Activated naive CD8-positive, alpha-beta T cell treated with anti-CD3 and anti-CD28 coated beads, Interleukin-2, amount 50 U/mL, for 24 hours (primary cell): ENCODE measurements at places on chromosomes 5 and 9.
A peak's percentile ranks its signal among the peaks of the same experiment; 100 is the strongest.

DNA sequence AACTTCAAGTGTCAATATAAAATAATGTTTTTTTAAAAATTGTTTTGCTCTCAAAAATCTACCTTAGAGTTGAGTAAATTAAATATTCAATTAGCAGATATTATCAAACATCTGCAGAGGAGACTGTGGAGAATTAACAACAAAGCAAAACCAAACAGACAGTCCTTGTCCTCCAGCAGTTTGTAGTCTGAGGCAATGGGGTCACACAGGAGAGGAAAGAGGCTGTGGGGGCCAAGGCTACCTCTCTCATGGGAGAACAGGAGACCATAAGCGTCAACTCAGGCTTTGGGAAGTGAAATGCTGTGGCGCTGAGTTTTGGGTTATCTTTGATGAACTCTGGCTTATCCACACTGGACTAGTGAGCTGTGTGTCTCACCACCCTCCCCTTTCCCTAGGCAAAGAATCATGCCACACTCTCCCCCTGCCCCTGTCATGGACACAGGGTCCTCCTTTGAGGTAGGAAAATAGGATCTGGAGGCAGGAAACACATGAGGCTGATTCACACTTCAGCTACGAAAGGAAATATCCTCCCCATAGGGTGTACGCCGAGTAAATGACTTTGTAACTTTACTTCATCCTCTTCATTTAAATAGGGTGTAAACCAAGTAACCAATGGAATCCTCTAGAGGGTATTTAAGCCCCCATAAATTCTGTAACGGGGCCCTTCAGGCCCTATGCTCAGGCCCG is 152.7 kb downstream of the FSTL4 start:
- no peak for DNase-seq

DNA sequence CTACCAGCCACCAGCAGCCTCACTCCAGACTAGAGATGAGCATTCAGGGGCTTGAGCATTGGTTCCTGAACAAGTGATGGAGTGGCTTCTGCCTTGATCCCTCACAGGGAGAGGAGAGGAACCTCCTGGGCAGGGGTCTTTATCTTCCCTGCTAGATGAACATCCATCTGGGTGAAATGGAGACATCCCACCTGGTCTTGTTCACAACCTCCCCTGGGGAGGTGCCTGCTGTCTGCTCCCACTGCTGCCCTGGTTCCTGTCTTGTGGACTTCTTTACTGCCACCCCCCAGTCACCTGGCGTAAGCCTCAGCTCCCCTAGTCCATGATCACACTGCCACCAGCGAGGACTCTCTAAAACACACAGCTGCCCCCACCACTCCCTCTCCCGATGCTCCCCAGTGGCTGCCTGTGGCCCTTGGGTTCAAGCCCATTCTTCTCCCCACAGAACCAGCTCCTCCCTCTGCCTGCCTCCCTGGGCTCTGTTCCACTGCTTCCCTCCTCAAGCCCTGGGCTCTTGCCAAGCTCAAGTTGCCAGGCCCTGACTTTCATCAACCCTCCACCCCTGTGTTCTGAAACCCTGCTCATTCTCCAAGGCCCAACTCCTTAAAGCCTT is 51.5 kb downstream of the COL15A1 start:
- no peak for DNase-seq

GRCh38 chr9:122314165-122314564 is 49.5 kb downstream of the MRRF start:
- no peak for DNase-seq

- no peak for DNase-seq
Measured at GRCh38 chr9:124014956-124015660, 3.5 kb downstream of the LHX2 start.

DNA sequence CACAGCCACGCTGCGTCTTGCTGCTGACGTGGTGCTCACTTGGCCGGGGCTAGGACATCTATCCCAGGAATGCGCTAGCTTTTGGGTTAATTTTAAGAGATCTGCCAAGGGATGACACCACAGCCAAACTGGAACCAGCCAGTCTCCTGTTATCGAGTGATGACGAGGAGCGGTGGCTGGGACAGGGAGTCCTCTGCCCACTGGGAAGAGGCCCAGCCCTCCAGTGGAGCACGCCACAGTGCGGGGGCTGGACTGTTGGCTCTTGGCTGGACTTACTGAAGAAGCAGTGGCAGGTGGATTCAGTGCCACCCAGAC is 55.1 kb upstream of the PHYKPL start:
- DNase-seq: no peak

DNA sequence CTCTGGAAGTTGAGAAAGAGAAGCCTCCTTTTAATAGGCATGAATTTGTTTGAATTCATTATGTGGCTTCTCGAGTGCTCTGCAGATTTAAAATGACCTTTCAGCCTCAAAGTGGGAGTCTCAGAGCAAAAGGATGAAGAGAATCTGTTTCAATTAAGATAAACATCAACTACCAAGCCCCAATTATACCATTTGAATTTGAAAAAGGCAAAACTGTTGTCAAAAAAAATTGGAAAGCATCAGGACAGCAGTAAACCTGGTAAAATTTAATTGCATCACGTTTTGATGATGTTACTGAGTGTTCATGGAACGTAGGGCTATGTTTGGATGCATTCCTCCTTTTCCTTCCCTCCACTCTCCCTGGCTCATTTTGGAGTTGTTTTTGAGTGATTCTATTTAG is 637.2 kb downstream of the PDE4D start:
- DNase-seq: no peak

- DNase-seq: peak; percentile 62
Measured at GRCh38 chr5:141605523-141606277, 13.1 kb downstream of the DIAPH1 start.

DNA sequence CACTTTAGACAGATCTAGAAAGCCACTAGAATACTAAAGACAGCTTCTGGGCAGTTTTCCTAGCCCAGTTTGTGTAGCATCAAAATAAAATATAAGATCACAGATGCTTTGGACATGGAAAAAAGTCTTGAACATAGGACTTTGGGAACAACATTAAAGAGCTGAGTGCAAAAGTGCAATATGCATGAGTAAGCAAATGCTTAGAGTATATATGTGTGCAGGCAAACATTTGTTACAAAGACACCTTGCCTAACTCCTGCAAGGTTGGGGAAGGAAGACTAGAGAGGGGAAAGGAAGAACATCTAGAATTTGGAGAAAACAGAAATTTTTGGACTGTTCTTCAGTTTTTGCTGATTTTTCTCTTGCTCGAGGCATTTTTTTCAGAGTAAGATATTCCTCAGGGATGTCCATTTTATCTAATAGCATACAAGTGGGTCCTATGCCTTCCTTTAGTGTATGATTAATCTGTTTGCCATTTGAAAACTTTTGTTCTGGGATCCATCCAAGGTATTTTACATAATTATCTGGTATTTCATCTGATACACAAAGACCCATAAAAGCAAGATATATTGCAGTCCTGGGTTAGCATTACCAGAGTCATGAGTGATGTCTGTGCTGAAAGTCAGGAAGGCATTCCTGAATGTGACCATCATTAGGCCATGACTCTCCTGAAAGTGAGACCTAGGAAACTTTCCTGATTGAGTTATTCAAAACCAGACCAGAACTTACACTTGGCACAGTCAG is 142.0 kb upstream of the RGMB start:
- no peak for DNase-seq

- no peak for DNase-seq
Measured at GRCh38 chr5:91110686-91111085, 272.4 kb downstream of the ARRDC3 start.

- DNase-seq: no peak
Measured at GRCh38 chr5:173247510-173247909, 12.5 kb upstream of the NKX2-5 start.

- no peak for DNase-seq
Measured at GRCh38 chr5:54717459-54717858, 199.9 kb downstream of the SNX18 start.

GRCh38 chr5:35269006-35269405 is 38.7 kb upstream of the PRLR start:
- no peak for DNase-seq

- no peak for DNase-seq
Measured at GRCh38 chr5:172548311-172548731, 92.7 kb upstream of the NEURL1B start.

GRCh38 chr5:55338810-55339243 is 31.0 kb downstream of the MTREX start:
- DNase-seq: peak; percentile 64

DNA sequence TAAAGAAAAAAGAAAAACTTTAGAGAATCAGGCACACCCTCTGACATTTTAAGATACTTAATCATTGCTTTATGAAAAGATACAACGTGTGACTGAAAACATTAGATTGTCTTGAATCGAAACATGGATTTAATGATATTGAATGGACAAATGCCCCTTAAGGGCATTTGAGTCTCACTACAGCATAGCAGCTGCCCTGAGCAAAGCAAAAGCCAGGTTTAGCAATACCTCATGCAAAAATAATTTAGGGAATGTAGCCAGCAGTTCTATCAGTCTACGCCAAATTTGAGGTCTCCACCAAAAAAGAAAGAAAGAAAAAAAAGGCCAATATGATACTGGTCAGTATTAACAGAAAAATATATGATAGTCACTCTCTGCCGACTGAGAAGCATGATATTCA is 56.6 kb upstream of the LMNB1 start:
- DNase-seq: no peak

GRCh38 chr9:18275313-18275990 is 198.5 kb upstream of the ADAMTSL1 start:
- no peak for DNase-seq

- DNase-seq: no peak
Measured at GRCh38 chr5:150627731-150628545, 12.5 kb upstream of the SYNPO start.

GRCh38 chr9:33623658-33624586 is 99.9 kb downstream of the ANKRD18B start:
- peak; percentile 70 for DNase-seq

- DNase-seq: no peak
Measured at GRCh38 chr9:18594837-18595236, 120.9 kb downstream of the ADAMTSL1 start.

DNA sequence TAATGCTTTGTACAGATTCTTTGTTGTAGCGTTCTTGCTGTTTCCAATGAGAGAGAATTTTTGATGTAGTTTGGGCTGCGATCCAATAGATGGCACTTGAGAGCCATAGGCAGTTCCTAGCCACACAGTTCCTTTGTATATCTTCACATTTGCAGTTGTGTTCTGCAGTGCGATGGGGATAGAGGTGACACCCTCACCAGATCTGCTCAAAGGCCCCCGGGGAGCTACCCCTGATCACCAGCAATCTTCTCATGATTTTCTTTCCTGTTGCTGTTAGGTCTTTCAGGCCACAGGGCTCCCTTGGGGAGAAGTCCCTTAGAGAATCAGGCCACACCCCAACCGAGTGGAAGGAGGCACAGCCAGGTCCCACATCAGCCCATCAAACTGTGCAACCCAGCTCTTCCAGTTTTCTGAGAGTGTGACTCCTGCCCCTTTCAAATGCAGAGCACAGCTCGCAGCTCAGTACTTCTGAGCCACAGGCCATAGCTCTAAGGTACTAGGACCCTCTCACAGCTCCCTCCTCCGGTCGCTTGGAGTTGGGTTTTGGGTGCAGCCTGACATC is 353.7 kb downstream of the SLCO4C1 start:
- DNase-seq: no peak

DNA sequence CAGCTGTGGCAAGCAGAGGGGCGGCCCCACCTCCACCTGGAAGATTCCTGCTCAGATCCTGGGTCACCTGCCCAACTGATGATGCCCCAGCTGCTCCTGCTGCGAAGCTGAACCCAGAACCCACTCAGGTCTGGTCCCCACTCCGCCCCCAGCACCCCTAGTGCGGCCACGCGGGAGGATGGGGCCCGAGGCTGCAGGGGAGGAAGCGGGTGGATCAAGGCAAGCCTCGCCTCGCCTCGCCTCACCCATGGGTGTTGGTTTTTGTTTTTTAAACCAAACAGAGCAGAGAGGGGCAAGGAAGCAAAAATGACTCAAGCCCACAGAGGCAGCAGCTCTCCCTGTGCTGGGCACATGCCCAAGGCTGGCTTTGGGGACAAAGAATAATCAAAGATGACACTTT is 23.2 kb downstream of the ABO start:
- no peak for DNase-seq

DNA sequence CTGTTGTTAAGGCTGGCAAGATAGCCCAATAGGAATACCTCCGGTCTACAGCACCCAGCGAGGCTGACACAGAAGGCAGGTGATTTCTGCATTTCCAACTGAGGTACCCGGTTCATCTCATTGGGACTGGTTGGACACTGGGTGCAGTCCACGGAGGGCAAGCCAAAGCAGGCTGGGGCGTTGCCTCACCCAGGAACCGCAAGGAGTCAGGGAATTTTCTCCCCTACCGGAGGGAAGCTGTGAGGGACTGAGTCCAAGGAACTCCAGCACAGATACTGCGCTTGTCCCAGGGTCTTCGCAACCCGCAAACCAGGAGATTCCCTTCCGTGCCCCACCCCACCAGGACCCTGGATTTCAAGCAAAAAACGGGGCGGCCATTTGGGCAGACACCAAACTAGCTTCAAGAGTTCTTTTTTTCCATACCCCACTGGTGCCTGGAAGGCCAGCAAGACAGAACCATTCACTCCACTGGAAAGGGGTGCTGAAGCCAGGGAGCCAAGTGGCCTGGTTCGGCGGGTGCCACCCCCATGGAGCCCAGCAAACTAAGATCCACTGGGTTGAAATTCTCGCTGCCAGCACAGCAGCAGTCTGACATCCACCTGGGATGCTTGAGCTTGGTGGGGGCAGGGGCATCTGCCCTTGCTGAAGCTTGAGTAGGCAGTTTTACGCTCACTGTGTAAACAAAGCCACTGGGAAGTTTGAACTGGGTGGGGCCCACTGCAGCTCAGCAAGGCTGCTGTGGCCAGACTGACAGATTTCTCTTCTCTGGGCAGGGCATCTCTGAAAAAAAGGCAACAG is 647.2 kb downstream of the BNC2 start:
- no peak for DNase-seq

DNA sequence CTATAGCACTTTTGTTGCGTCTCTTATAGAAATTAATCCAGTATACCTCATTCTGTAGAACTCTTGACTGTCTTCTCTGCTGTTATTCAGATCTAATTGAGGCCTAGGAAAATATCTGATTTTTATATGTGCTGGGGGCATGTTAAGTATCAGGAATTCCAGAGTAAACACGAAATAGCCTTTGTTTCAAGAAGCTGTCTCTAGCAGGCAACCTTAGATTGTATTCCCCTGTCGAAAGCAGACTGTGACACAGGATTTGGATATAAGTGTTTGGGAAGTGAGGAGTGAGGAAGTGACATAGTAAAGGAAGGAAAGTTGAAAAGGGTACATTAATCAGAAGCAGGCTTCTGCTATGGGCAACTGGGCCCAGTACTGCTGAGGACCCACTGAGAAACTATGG is 72.1 kb upstream of the RASA1 start:
- DNase-seq: no peak

- no peak for DNase-seq
Measured at GRCh38 chr9:4691795-4692194, 12.4 kb downstream of the CDC37L1 start.
